GM12891 (cell line): ENCODE measurements at places on chromosomes 7 and 10.

GRCh38 chr7:128172963-128173362, 68.1 kb upstream of the LEP start:
- no peak for DNase-seq

GRCh38 chr7:107032720-107033438, 11.6 kb upstream of the PRKAR2B start:
- no peak for DNase-seq

- peak; percentile 70 for DNase-seq
Observed at GRCh38 chr10:102835007-102835482, 2.2 kb downstream of the CYP17A1 start.

GRCh38 chr10:3754727-3755439, 30.1 kb downstream of the KLF6 start:
- DNase-seq = no peak

- no peak for DNase-seq
Observed at GRCh38 chr7:2224934-2225333, 7.8 kb downstream of the MAD1L1 start.

DNA sequence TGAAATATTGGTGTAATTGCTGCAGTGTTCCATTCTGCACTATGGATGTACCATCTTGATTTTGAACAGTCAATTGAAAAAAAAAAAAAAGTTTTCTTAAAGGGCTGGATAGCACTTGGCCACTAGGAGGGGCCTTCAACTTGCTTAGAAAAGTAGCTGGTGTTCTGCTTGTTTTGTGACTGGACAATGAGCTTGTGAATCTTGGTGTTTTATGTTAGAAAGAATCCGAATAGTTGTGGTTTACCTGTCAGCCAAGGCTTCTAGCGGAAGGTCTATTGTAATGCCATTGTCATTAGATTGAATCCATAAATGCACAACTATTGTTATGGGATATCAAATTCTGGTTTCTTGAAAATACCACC, 77.1 kb downstream of the BMPER start:
- no peak for DNase-seq

DNA sequence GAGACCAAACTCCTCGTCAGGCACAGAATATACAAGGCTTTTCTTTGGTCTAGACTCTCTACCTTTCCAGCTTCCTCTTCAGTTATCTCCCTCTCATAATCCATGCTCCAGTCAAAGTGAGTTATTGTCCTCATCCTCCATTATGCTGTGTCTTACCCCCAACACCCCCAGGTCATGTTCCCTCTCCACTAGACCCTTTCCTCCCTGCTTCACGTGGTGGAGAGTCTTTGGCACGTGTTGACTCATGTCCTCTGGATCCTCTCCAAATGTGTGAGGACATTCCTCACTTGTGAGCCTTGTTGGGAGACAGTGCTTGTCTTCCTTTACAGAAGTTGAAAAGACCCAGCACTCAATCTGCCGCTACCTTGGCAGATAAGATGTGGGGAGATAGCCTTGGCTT, 36.0 kb upstream of the DLD start:
- DNase-seq = no peak

DNA sequence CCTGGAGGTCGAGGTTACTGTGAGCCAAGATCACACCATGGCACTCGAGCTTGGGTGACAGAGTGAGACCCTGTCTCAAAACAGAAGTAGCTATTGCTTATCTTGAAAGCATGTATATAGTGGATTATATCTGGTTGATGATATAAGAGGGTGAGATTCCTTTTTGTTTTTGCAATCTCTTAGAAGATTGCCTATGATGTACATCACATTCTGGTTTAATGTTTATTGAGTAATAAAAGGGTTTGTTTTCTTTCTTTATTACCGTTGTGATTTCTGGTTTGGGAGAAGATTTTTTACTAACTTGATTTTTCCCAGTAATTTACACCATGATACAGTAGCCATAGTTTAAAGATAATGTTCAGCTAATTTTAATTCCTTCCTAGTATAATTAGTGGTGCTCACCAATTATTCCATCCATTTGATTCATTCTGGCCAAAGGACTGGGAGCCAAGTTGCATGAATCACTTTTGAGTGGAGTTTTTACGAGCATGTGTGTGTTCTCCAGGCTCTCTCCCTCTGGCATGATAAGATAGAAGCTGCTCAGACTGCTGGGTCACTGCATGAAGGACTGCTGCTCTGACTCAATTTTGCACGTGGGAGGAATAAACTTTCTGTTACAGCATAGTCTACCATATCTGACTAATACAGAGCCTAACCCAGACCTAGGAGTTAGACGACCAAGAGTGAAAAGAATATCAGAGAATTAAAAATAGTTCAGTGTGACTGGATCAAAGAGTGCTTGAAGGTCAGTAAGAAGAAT, 13.5 kb upstream of the TSPAN13 start:
- no peak for DNase-seq

DNA sequence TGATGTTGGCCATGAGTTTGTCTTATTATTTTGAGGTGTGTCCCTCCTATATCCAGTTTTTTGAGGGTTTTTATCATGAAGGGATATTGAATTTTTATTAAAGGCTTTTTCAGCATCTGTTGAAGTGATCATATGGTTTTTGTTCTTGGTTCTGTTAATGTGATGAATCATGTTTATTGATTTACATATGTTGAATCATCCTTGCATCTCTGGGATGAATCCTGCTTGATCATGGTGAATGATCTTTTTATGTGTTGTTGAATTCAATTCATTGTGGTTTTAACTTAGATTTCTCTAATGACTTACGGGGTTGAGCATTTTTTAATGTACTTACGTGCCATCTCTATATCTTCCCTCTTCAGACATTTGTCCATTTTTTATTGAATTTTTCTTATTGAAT, 22.9 kb downstream of the DLD start:
- DNase-seq = no peak

DNA sequence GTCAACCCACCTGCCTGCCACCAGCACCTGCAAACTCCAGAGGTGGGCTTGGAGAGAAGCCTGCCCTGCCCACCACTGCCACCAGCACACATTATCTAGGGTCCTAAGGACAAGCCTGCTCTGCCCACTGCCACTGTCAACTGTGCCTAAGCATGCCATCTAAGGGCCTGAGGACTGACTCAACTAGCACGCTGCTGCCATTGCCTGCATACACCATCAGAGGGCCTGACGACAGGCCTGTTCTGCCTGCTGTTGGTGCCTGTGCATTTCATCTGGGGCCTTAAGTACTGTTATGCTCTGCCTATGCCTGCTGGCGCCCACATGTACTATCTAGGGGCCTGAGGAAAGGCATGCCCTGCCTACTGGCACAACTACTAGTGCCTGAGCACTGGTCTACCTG, 27.0 kb upstream of the LRRD1 start:
- DNase-seq = no peak

DNA sequence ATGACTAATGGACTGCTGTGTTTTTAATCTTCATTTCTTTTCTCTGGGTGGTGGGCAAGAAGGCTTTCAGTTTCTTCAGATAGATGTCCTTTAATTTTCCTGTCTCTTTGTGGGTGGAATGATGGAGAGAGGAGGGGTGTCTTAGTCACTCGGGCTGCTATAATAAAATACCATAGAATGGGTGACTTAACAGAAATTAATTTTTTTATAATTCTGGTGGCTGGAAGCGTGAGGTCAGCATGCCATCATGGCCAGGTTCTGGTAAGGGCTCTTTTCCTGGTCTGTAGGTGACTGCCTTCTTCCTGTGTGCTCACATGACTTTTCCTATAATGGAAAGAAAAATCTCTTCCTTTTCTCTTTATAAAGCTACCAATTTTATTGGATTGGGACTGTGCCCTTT, 6.3 kb downstream of the RSBN1L start:
- no peak for DNase-seq

DNA sequence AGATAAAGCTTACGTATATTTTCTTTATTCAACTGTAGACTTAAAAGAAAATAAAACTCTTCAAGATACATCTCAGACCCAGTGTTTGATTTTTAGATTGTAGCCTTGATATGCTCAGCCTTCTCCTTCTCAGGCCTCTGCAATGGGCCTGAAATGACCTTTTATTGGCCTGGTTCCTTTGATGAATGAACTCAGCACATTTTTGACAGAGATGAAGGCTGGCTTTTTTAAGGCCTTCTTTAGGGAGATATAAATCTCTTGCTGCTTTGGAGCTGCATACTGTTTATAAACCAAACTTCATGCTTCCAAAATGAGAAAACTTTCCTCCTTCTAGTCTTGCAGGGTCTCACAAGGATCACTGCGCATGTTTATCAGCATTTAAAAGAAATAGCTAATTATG, 1049.8 kb downstream of the LRMDA start:
- no peak for DNase-seq

- DNase-seq = no peak
Observed at GRCh38 chr7:107971613-107972012, 31.3 kb downstream of the LAMB1 start.

GRCh38 chr10:79399223-79399831, 46.1 kb downstream of the ZCCHC24 start:
- no peak for DNase-seq

DNA sequence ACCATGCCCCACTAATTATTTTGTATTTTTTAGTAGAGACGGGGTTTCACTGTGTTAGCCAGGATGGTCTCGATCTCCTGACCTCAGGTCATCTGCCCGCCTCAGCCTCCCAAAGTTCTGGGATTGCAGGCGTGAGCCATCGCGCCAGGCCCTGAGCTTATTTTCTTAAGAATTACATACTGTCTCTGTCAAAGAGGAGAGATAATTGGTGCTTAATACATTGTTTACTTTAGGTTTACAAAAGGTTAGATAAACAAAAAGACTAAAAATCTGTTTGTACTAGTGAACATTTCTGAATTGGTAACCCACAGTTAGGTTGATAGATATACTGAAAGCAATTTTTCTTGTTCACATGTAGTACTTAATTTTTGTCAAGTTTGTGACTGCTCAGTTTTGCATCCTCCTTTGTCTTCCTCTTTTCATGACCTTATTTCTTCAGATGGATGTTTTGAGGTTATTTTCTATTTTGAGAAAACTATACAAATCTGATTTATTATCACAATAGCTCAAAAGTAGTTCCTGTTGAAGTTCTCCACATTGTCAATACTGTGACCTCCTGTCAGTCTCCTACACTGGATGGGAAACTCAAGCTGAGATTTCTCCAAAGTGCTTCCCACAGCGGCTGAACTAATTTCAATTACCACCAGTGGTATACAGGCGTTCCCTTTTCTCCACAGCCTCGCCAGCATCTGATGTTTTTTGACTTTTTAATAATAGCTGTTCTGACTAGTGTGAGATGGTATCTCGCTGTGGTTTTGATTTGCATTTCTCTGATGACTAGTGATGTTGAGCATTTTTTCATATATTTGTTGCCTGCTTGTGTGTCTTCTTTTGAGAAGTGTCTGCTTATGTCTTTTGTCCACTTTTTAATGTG, 22.5 kb downstream of the HHEX start:
- DNase-seq = no peak

DNA sequence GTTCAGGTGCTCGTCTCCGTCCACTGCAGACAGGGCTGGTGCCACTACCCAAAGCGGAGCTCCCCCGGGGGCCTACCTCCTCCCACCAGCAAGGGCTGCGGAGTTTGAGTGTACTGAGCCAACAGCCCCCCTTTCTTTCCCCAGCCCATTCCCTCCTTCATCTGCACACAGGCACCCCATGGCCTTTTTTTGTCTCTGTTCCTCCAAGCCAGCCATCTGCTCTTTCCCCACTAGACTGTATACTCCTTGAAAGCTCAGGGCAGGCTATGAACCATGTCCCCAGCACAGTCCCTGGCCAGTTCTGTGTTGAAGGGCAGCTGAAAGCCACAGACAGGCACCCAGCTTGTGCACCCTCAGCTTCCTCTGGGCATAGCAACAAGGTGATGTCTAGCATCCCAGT, 99.4 kb downstream of the ZMIZ1 start:
- no peak for DNase-seq
